Activated CD4-positive, alpha-beta memory T cell treated with anti-CD3 and anti-CD28 coated beads, Interleukin-2, amount 10 ng/mL, durations not matched to agents 7 days and 5 days (primary cell): ENCODE measurements at places on chromosomes 4 and X.

- H3K36me3 ChIP-seq: no peaks in the 10 kb centered on the region
- H3K4me1 ChIP-seq: no peaks in the 10 kb centered on the region
- H3K4me3 ChIP-seq: no peak overlapping the region
- DNase-seq: no peak
- no peaks in the 10 kb centered on the region for H3K27me3 ChIP-seq
Observed at GRCh38 chr4:181688432-181688831, 554.8 kb upstream of the TENM3 start.

DNA sequence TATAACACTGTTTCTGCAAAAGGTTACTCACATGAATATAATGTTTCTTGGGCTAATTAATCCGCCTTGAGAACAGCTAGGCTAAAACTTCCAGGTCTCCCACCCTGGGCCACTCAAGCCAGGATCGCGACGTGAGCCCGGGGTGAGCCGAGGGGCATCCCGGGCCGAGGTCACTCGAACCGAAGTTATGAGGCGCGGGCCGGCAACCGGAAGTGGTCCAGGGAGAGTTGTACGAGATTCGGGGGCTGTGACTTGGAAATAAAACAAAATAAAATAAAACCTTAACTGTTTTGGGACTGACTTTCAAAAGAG lies 317 bp downstream of the CMC4 start:
- no peaks in the 10 kb centered on the region for H3K27me3 ChIP-seq
- peak overlapping the region; percentile 86 for H3K27ac ChIP-seq
- peaks cover 34% of the 10 kb centered on the region for H3K36me3 ChIP-seq
- no peak for DNase-seq

- no peak for DNase-seq
- no peaks in the 10 kb centered on the region for H3K4me1 ChIP-seq
- no peaks in the 10 kb centered on the region for H3K27me3 ChIP-seq
- H3K4me3 ChIP-seq: no peak overlapping the region
- no peaks in the 10 kb centered on the region for H3K36me3 ChIP-seq
Observed at GRCh38 chrX:30364229-30364628, 55.0 kb upstream of the NR0B1 start.

- H3K4me1 ChIP-seq: no peaks in the 10 kb centered on the region
- H3K27ac ChIP-seq: no peak overlapping the region
- DNase-seq: no peak
- no peaks in the 10 kb centered on the region for H3K27me3 ChIP-seq
- H3K36me3 ChIP-seq: no peaks in the 10 kb centered on the region
- H3K4me3 ChIP-seq: no peak overlapping the region
Observed at GRCh38 chr4:34851411-34851810, 1392.9 kb downstream of the ARAP2 start.

DNA sequence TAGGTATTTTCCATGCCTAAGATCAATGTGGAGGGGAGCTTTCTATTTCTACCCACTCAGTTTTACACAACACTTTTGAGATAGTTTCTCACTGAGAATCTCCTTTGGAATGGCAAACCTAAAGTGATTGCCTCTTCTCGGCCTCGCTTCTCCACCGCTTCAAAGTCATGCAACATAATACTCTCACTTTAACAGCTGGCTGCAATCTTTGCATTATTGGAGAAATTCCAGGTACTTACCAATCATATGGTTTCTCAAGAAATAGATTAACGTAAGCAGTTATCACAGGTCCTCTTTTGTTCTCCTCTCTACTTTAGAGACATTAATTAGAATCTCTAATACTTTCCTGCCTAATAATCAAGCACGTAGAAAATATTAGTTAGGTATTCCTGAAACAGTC lies 3.7 kb upstream of the IL13RA2 start:
- no peak for DNase-seq
- no peaks in the 10 kb centered on the region for H3K27me3 ChIP-seq
- H3K36me3 ChIP-seq: no peaks in the 10 kb centered on the region
- H3K4me1 ChIP-seq: no peaks in the 10 kb centered on the region
- no peak overlapping the region for H3K27ac ChIP-seq

GRCh38 chr4:144347121-144347520 lies 206.6 kb upstream of the GYPA start:
- no peaks in the 10 kb centered on the region for H3K4me1 ChIP-seq
- no peak overlapping the region for H3K27ac ChIP-seq
- no peak overlapping the region for H3K4me3 ChIP-seq
- H3K27me3 ChIP-seq: no peaks in the 10 kb centered on the region
- DNase-seq: no peak

DNA sequence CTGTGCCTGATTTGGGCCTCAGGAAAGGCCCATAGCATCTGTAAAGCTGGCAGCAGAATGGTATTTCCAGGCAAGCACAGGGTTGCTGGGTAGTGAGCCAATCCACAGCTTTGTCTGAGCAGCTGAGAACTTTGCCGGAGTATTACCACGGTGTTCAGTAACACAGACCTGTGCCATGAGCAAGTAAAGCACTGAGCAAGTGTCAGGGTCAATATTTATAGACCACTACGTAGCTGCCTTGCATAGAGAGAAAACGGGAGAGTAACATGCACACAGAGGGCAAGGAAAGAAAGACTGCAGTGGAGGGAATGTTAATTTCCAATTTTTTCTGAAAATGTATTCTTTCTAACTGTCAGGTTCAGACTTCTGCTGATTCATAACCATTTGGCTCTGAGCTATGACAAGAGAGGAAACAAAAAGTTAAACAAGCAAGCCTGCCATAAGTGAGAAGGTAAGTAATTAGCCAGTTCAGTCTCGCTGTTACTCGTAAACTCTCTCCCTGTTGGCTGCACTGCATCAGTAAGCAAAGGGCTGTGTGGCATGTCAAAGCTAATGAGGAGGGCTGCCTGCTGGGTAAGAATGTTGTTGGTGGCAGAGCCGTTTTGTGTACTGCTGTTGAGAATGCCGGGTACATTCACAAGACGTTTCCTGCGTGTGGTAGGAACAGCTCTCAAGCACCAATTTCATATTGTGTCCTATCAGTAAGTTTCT lies 238.1 kb downstream of the BMPR1B start:
- H3K36me3 ChIP-seq: no peaks in the 10 kb centered on the region
- no peaks in the 10 kb centered on the region for H3K4me1 ChIP-seq
- no peak overlapping the region for H3K4me3 ChIP-seq
- H3K27me3 ChIP-seq: no peaks in the 10 kb centered on the region

DNA sequence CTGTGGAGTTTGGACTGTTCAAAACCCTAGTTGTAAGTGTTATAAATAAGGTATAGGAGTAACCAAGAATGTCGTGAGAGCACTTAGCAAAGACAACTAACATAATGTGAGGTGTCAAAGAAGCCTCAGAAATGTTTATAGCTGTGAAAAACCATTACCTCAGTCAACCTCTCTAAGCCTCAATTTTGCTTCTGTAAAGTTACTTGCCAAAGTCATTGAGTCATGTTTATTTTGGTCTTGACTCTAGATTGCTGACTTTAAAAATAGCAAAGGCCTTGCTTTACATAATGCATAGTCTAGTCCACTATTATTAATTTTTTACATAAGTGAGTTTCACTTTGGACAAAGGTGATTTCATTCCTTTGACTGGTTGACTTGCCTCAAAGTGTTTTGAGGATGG lies 257.6 kb upstream of the CXXC4 start:
- no peaks in the 10 kb centered on the region for H3K36me3 ChIP-seq
- H3K27ac ChIP-seq: no peak overlapping the region
- H3K4me1 ChIP-seq: peaks cover 3% of the 10 kb centered on the region
- no peaks in the 10 kb centered on the region for H3K27me3 ChIP-seq
- no peak for DNase-seq
